T follicular helper cell (primary cell): ENCODE measurements at places on chromosomes 3 and 15.

DNA sequence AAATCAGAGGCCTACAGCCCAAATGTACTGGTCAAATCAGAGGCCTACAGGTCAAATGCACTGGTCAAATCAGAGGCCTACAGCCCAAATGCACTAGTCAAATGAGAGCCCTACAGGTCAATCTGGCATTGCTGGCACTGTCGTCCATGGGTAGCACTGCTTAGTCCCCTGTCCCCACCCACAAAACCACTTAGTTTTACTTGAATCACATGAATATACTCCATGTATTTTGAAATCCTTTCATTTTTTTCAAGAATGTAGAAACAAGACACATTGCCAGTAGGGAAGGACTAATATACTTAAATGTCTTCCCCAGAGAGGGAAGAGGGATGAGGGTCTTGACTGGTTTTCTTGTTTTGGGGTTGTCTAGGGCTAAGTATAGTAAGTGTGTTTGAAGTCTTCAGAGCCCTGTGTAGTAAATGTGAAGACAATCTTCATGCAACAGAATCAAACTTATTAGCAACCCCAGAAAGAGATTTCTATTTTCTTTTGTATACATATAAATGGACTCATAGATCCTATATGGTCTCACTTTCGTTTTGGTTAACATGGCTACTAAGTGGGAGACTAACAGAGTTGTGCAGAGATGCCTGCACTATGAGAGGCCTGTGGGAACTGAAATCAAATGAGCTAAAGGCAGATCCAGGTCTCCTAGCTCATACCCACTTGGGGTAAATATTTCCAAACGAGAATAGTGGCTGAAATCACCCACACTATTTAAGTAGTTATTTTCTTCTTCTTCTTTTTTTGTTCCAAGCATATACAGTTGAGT is 38.3 kb upstream of the DCUN1D1 start:
- no peak for DNase-seq

- DNase-seq, result no peak
Observed at GRCh38 chr15:95709959-95710695, 620.4 kb upstream of the NR2F2 start.

DNA sequence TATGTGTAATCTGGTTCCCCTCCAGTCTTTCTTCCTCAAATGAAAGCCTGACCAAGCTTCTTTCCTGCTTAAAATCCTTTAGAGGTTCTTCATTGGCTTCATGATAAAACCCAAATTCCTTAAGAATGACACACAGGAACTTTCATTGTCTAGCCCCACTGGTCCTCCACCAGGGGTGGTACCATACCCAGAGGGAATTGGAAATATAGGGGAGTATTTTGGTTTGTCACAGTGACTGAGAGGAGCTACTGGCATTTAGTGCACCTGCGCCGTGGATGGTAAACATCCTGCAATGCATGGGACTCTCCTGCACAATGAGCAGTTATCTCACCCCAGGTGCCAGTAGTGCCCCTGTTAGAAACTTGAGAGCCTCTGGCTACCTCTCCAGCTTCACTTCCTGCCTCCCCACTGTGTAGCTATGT is 10.8 kb downstream of the ZWILCH start:
- no peak for DNase-seq

DNA sequence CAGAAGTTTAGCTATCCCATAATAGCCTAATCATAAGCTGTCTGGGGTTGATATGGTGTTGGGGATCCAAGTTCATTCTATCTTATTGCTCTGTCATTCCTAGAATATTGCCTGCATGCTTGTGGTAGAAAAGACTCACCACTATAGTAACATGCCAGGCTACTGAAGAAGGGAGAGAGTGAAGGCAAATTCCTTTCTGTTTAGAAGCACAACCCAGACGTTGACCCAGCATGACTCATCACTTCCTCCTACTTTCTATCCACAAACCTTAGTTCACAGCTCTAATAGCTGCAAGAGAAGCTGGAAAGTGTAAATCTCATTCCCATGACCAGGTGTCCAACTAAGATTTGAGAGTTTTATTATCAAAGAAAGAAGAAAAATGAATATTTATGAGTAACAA is 57.8 kb upstream of the NMD3 start:
- no peak for DNase-seq

DNA sequence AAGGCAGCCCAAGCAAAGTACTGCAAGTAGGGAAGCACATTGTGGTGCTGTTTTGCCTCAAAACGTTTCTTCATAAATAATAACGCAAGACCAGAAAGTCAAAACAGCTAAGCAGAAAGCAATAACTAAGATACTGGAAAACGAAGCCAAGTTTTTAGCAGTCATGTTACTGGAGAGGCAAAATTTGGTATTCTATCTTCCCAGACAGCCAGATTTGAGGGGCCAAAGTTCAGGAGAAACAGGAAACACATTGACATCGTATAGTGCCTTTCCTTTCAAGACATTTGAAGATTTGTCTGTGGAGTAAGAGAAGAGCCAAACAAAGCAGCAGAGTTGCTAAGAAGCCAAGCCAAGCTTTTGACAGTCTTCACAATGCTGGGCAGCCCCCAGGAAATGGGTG is 843.6 kb upstream of the NECTIN3 start:
- DNase-seq, result no peak

DNA sequence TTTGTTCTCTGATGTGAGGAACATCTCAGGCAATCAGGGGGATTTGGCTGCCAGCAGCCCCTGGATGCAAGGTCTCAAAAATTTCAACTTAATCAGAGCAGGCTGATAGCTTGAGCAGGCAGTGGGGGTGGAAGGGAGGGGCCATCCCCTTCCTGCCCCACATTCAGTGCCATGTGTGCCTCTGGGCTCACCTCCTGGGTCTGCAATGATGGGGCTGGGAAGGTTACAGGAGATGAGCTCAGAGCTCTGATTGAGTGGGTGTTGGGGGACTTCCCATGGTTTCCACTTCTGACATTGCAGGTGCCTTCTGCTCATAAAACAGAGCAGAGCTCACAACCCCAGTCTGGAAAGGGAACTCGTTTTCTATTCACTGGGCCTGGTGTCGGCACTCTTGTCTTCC is 37.0 kb downstream of the PARP16 start:
- DNase-seq, result no peak

DNA sequence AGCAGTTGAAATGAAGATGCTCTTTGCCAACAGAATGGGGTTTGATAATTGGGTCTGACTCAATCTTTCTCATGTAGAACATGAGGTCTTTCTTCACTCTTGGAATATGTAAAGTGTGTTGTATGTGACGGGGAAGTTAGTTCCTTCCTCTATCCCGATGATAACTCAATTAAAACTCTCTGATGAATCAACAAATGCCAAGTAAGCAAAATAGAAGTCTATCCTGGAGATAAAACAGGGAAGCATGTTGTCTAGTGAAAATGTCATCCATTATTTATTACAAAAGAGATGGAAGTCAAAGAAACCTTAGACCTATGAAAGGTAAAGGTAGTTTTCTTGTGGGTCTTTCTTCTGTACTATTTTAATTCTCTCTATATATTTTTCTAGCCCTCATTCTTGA is 274.2 kb upstream of the ARRDC4 start:
- no peak for DNase-seq

DNA sequence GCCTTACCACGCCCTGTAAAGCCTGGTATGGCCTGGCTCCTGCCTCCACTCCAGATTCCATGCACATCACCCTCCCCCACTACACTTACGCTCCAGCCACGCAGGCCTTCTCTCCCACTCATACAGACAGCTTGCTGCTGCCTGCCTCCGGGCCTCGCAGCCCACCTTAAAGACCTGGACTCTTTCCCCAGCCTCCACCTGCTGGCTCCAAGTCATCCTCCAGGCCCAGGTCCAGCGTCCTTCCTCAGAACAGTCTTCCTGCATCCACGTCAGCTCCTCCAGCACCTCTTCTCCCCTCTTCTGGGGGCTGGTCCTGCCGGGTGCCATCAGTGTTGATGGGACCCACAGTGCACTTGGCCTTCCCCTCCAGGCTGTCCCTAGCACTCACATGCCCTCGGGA is 75.5 kb downstream of the NUP210 start:
- DNase-seq, result no peak

GRCh38 chr3:98770261-98771039 is 7.3 kb downstream of the ST3GAL6 start:
- DNase-seq, result no peak

- DNase-seq, result no peak
Observed at GRCh38 chr3:194619741-194620140, 13.5 kb downstream of the TMEM44 start.

- no peak for DNase-seq
Observed at GRCh38 chr3:101050866-101051265, 57.6 kb upstream of the ABI3BP start.

GRCh38 chr3:155032918-155033317 is 47.2 kb upstream of the MME start:
- DNase-seq, result no peak

- no peak for DNase-seq
Observed at GRCh38 chr15:65115086-65115485, at the start of gene UBAP1L. Gene UBAP1L, minus strand, starts transcription at chr15:65115200. Its CDS starts 8,985 bp downstream, at chr15:65106215.

GRCh38 chr3:21392526-21392925 is 358.5 kb downstream of the ZNF385D start:
- no peak for DNase-seq

- no peak for DNase-seq
Observed at GRCh38 chr15:71753346-71753745, 57.0 kb upstream of the NR2E3 start.

DNA sequence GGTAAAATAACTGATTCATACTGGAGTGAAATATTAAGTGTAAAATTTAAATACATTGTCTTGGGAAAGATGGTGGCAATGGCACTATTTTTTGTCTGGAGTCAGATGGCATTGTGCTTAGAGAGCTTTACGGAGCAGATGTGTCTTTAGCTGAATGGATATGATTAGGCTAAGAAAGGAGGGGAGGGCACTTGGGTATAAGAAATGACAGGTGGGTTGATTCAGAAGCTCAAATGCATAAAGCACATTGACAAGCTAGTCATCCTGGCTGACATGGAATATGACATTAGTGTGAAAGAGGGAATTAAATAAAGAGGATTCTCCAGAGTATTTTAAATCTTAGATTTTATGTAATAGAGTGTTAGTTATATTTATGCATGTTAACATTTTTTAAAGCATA is 570.1 kb upstream of the CBLB start:
- DNase-seq, result no peak

GRCh38 chr3:142003291-142003690 is 126.8 kb downstream of the ATP1B3 start:
- DNase-seq, result no peak

GRCh38 chr15:39411102-39411989 is 169.5 kb upstream of the THBS1 start:
- no peak for DNase-seq

GRCh38 chr15:25989327-25989726 is 126.2 kb upstream of the ATP10A start:
- no peak for DNase-seq

- DNase-seq, result no peak
Observed at GRCh38 chr3:152113413-152113812, 155.3 kb upstream of the MBNL1 start.

DNA sequence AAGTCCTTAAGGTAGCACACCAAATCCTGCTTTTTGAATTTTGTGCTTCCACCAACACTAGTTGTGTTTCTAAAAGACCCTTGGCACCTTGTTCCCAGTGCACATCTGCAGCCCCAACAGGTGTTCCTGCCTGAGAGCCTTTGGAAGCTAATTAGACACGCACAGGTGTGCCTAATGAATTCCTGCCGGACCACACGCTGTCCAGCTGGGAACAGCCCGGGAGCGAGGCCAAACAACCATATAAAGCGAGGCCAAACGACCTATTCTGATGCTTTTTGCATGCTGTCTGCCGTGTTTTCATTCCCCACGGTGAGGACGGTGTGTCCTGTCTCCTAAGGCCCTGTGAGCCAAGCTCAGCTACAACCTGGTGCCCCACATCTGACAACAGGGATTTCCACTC is 99.5 kb downstream of the ATG7 start:
- DNase-seq, result no peak

- no peak for DNase-seq
Observed at GRCh38 chr15:69451951-69452691, 497 bp upstream of the RPLP1 start.

DNA sequence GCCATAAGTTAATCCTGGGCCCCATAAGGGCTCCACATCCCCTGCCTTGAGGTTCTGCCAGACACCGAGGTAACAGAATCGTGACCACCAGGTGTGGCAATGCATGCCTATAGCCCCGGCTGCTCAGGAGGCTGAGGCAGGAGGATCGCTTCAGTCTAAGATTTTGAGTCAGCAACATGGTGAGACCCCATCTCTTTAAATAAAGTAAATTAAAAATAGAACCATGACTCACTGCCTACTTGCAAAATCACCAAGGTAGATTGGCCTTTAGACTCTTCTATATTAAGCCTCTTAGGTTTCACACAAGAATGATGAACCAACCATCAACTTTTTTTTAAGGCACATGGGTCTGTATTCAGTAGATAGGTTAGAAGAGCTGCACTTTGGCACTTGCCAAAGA is 9.7 kb downstream of the WDR5B start:
- no peak for DNase-seq

- no peak for DNase-seq
Observed at GRCh38 chr15:34360298-34360697, 6.7 kb downstream of the LPCAT4 start.

DNA sequence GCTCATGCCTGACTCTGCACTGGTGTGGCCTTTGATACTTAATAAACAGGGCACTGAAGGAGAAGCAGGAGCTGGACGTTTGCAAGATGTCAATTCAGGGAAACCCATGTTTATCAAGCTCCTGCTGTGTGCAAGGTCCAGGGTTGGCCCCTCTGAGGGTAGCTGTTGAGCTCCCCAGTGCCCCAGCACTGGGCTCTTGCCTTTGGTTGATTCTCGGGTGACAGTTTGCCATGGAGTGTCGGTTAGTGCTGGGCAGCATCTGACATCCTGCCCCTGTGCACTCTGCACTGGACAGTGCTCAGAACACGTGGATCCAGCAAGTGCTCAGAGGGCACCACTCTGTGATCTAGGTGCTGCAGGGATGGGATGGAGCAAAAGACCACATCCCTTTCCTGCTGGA is 7.3 kb downstream of the HDAC11 start:
- DNase-seq, result no peak

DNA sequence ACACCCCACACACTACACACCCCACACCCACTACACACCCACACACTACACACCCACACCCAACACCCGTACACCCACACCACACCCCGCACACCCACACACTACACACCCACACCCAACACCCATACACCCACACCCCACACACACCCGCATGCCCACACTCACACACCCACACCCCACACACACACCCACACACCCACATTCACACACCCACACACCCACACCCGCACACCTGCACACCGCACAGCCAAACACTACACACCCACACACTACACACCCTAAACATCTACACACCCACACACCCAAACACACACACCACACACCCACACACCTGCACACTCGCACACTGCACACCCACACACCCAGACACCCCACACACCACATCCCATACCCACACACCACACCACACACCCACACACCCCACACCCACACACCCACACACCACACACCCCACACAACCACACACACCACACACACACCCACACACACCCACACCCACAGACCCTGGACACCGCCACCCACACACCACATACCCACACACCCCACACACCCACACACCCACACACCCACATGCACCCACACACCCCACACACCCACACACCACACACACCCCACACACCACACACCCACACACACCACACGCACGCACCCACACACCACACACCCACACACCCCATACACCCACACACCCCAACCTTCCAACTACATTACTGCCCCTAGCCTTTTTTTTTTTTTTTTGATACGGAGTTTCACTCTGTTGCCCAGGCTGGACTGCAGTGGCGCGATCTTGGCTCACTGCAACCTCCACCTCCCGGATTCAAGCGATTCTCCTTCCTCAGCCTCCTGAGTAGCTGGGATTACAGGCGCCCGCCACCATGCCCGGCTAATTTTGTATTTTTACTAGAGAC is 16.9 kb downstream of the CEP19 start:
- DNase-seq, result no peak
